Hematopoietic multipotent progenitor cell treated with erythropoietin and hydrocortisone succinate and interleukin-3 and kit ligand, for 8 days (in vitro differentiated cells): ENCODE measurements at places on chromosomes 5 and 9.

- no peak for DNase-seq
Measured at GRCh38 chr5:180866985-180867384, 5.9 kb upstream of the ZFP62 start.

DNA sequence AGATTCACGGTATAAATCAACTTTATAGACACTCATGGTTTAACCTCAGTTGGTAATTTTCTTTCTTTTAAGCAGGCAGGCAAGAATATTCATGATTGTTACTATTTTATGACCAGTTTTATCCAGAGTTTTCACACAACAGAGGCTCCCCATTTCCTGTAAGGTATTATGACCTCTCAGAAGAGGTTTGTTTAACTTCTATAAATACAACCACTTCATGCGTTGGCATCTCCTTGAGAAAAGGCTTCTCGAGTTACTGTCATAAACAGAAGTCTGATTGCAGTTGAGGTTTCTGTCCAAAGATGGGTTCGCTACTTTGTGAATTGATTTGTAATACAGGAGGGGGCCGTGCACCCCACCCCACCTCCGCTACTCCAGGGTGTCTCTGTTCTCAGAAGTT lies 55.3 kb downstream of the ENTREP1 start:
- DNase-seq, result no peak

GRCh38 chr9:126704157-126704891 lies 90.6 kb downstream of the LMX1B start:
- no peak for DNase-seq

GRCh38 chr5:112886975-112887374 lies 25.9 kb downstream of the SRP19 start:
- no peak for DNase-seq

GRCh38 chr5:165871291-165871690 lies 2365.9 kb downstream of the MAT2B start:
- DNase-seq, result no peak

DNA sequence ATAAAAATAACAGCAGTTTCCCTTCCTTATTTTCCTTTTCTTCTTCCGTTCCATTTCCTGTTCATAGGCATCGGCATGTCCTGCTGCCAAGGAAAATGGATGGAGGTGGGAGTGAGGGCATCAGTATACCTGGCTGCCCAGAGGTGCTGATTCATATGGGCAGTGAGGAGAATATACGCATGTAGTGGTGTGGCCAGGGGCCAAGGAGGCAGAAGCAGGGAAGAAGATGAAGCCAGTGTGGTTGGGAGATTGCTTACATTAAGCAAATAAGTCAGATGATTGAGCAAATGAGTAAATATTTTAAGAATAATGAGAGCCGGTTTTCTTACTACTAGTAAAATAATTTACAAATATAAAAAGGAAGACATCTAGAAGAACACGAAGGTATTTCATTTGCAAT lies 344.9 kb upstream of the PAPPA start:
- DNase-seq, result no peak

- no peak for DNase-seq
Measured at GRCh38 chr9:89484475-89485404, 13.2 kb downstream of the SEMA4D start.

- DNase-seq, result peak; percentile 55
Measured at GRCh38 chr9:135887585-135888050, 19.7 kb downstream of the CAMSAP1 start.

- DNase-seq, result no peak
Measured at GRCh38 chr5:175508896-175509295, 30.5 kb downstream of the SFXN1 start.

GRCh38 chr5:123429993-123430392 lies 6.8 kb upstream of the CEP120 start:
- peak; percentile 33 for DNase-seq
